ENCODE measurements at places on chromosomes 5 and 9.

DNA sequence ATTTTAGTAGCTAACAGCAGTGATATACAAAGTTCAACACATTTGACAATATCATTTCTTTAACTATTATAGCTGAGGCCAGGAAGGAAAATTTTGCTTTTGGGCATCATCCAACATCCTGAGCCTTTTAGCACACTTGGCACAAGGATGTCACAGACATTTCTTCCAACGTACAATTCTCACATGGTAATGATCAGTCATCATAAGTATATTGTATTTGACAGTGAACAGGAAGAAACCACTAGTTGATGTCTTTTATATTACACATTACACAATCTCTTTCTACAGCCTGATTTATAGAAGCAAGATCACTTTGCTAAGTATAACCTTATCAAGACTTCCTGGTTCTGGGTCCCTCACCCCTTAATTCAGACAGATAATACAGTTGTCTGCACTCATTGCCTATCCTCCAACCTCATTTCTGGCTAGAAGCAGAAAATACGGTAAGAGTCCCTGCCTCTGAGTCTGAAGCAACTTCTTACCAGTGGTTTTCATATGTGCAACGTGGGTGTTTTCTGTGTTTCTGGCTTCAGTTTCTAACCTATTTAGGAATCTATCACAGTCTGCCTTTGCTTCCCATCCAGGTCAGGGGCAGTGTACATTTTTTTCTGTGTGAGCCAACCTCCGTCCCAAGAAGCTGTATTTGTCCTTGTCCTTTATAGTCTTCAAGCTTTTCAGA lies 167.8 kb downstream of the PAM start:
- no peak for DNase-seq

DNA sequence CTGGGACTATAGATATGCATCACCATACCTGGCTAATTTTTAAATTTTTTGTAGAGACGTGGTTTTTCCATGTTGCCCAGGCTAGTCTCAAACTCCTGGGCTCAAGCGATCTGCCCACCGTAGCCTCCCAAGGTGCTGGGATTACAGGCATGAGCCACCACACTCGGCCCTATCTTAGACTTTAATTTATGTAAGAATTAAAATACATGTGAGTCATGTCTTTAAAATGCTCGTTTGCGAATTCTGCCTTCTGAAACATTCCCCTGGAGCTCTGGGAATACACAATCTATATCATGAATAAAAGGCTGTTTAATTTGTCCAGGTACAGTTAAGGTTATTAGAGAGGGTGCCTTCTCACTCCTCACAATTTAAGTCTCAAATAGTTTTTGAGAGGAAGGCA lies 32.8 kb downstream of the RHOBTB3 start:
- no peak for DNase-seq

DNA sequence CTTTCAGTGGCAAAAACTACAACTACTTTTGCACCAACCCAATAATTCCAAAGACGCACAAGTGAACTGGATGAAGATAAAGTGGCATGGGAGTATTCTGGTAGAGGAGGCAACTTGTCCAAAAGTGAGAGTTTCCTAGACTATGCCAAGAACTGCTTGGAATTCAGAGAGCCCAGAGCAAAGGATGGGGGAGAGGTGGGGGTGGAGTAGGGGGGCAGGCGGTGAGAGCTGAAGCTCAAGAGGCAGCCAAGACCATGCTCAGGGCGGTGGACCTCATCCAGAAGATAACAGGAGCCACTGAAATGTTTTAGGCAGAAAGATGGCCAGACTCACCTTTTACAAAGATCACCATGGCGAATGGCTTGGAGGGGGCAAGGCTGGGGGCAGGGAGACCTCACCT lies 242.5 kb downstream of the SEC61B start:
- DNase-seq: no peak

DNA sequence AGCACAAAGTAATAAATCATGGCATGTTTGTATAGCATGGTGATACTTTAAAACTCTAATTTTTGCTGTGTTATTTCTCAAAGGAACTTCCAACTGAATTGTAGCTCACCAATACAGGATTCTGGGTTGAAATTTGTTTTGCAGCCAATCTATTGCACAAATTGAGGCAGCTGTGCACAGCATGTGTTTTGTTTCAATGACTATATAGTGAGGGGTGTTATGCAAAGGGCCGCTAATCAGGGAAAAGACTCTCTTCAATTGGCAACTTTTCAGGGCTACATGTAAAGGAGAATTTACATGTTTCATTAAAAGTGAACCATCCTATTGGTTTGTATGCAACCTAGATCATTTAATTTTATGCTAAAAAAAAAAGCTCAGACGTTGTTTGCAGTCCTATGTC lies 44.6 kb downstream of the PLPPR1 start:
- no peak for DNase-seq

DNA sequence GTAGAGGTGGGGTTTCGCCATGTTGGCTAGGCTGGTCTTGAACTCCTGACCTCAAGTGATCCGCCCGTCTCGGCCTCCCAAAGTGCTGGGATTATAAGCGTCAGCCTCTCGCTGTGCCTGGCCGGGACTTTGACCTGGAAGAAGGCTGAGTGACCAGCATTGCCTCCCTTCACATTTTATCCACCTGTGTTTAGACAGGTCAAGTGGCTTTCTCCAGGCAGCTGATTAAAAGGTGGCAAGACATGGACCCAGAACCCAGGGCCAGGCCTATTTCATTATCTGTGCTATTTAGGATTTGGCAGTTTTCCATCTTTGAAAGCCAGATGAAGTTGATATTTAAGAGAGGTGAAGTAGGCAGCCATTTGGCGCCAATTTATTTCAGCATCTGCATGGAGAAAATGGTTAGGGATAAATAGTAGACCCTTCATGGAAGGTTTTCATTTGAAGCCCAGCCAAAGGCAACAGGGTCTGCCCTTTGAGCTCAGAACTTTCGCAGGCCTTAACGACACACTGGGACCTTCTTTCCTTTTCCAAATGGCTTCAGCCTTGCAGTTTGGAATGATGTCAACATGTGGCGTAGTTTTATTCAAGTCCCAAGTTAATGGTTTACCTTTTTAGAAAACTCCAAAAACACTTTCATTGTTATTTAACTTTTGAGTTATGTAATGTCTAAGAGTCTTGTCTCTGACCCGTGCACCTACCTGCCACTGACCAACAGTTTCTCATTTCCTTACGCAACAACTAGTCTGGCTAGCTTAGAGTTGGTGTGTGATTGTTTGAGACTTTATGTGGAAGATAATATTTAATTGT lies 8.4 kb downstream of the DAPK1 start:
- no peak for DNase-seq

DNA sequence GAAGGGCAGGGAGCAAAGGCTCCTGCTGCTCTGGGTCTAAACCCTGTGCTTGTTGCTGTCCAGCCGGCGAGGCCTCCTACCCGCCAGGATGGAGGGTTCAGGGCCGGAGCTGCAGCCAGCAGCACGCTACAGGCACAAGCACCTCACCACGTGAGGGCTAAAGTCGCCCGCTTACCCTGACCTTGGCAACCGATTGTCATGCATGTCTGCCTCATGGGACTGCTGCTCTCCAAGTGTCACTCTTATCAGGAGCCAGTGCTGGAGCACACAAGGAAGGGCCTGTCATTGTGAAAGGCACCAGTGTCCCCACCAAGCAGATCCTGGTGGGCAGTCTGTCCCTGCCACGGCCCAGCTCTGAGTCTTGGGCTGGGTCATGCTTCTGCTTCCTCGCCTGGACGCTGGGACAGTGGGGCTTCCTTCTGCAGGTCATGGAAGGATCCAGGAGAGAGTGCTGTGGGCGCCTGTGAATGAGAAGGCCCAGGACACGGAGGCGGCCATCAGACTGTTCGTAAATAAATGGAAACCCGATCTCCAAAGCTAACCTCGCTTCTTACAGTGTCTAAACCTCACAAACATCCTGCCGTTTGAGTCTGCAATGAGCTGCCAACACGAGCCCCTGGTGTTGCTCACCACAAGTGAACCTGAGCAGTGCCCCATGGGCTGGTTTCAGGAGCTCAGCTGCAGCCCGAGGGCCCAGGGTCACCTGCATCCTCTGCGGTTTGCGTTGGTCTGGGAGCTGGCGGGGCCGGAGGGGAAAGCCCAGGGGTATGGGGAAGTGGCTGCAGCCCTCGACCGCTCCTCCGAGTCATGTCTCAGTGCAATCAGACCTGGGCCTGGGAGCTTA lies 58.2 kb upstream of the RXRA start:
- no peak for DNase-seq

GRCh38 chr9:27089706-27090105 lies 19.3 kb upstream of the TEK start:
- DNase-seq: no peak

DNA sequence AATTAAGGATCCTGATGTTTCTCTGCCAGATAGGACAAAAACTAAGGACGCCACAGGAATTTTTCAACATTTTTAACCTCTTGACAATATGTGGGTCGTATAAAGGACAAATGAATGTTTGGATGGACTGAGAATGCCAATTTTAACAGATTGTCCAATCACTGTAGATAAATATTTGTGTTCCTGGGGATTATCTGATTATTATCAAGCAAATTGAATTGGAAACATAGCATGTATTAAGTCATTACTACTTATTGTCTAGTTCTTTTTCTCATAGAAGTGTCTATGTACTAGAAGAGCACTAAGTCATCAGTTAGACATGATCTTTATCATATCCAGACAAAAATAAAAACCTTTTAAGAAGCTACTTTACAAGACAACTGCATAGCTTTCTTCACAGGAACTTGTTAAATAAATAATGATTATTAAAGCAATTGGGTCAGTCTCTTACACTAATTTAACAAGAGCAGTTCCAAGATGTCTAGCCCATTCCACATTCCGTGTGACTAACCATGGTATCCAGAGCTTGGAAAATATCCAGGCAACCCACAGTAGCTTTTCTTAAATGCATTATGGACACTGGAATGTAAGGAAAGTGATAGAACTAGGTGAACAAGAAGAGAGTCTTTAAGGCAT lies 127.5 kb upstream of the CDKN2B start:
- no peak for DNase-seq

DNA sequence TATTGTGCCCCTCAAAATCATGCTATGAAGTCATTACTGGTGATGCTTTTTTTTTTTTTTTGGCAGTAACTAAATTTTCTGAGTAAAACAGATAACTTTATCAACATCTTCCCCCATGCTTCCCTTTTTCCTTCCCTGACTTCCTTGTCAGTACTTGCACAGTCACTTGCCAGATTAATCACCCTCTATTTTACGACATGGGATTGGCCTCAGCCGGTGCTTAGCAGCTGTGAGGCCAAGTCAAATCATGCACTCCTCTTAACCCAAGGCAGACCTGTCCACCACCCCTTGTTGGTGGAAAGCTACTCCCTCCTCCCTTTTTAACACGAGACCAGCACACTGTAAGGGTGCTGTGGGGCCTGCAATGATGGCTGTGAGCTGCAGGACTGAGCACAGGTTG lies 118.0 kb upstream of the OTULINL start:
- DNase-seq: no peak

DNA sequence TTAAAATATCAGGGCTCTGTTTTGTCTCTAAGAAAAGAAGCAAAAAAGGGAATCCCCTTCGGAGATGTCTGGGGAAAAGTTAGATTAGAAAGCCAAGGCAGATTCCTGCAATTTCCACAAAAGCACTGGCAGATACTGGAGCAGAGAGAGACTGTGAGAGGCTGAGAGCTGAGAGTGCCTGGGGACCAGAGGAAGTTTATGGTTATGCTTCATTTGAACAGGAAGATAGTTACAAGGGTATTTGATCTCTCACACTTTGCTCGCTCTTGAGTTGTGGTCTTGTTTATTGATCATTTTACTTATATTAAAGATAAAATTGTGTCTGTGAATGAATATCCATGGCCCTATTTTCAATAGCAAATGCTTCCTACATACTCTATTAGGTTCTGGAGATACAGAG lies 32.8 kb upstream of the FAM81B start:
- DNase-seq: no peak

- DNase-seq: no peak
These were observed 15.9 kb downstream of the STOM start for GRCh38 chr9:121354141-121354540.

DNA sequence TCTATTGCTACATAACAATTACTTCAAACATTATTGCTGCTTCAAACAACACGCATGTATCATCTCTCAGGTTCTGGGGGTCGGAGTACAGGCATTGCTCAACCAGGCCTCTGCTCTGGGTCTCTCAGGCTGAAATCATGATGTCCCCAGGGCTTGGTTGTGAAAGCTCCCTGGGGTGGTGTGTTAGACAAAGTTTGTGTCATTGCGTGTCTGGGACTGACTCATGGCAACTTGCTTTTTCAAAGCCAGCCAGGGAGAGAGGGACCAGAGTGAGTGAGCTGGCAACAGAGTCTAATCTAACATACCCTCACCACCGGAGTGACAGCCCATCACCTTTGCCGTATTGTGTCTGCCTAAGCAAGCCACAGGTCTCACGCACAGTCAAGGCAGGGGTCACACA lies 259.2 kb upstream of the NFIL3 start:
- DNase-seq: no peak

DNA sequence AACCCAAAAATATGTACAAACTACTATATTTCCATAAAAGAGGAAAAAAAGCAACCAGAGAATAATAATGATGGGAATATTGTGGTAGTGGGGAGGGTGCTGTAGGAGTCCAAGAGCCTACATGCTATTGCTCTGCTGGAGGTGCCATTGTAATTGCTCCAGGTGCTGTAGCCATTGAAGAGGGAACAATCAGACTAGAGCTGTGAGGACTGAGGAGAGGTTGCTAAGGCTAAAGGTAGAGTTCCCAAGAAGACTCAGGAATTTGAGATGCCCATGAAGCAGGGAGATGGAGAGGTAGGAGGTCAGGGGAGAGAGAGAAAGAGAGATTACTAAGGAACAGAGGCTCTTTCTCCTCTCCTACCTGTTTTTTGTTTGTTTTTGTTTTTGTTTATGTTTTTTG lies 394.0 kb downstream of the DMRTA1 start:
- no peak for DNase-seq

- peak; percentile 48 for DNase-seq
These were observed 735 bp upstream of the RPL26L1 start for GRCh38 chr5:172958331-172959046.

DNA sequence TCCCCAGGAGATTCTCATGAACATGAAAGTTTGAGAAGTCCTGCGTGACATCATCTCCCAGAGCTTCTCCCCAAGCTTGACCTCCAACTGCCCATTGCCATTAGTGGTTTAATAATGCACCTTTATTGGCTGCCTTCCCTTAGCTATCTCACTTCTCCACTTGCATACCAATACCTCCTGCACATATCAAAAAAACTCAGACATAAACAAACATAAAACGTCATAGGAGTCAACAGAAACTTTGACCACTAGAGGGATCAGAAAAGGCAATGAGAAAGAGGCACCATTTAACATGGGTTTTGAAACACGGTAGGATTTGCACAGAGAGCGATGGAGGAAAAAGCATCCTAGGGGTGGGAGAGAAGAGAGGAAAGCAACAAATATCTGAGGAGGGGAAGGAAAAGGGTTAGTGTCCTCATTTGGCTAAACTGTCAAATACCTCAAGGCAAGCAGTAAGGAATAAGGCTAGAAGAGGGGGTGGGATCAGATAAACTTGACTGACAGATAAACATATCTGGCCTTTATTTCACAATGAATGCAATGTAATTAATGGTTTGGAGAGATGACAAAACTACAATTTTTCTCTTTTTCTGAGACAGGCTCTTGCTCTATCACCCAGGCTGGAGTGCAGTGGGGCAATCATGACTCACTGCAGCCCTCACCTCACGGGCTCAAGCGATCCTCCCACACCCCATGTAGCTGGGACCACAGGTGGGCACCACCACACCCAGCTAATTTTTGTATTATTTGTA lies 27.0 kb downstream of the GNAQ start:
- DNase-seq: no peak

Measured in stimulated activated CD4-positive, alpha-beta T cell treated with anti-CD3 and anti-CD28 coated beads, TNF-alpha, amount 100 ng/mL, for 24 hours (primary cell).